ENCODE measurements at places on chromosomes 11 and 22.

- no peak for DNase-seq
Measured at GRCh38 chr11:67274768-67275605, 8.7 kb downstream of the GRK2 start.

- peak; percentile 60 for DNase-seq
Measured at GRCh38 chr11:14358729-14359439, at the start of gene RRAS2. TSS of gene RRAS2 (minus strand) at chr11:14359183. CDS start at chr11:14358870, 313 bp downstream.

DNA sequence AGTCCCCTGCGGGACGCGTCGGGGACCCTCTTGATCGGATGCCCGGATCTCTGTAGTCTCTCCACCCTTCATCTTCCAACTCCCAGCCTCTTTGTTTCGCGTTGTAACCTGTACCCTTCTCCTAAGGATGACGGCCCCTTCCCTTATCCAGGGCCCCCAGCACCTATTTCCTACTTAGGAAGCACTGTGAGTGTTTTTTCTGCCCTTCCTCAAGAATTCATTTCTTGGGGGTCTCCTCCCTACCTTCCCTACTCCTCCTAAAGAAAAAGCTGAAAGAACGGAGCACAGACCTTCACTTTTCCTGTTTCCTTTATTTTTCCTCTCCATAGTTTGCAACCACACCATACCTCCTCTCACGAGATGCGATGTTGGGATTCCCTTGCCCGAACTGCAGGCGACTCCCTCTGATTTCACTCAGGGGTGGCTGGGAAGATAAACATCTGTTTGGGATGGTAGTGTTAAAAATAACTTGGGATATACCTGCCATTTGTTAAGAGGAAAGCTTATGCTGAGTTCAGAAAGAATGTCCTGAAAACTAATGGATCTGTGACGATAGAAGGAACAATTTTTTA, 593 bp downstream of the FAM118B start:
- DNase-seq = no peak

DNA sequence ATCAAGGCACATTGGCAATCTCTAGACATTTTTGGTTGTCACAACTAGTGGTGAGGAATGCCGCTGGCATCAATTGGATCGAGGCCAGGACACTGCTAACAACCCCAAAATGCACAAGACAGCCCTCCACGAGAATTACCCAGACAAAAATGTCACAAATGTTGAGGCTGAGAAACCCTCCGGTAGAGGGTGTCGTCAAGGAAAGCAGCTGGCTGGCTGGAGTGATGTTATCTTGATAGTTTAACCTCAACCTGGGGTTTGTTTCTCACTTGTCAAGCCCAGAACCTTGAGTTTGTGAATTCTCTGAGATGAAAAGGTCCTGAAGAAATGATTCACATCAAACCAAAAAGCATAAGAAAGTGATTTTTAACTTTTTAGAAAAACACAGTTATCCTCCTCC, 21.1 kb upstream of the TMPRSS13 start:
- DNase-seq = no peak

GRCh38 chr22:38731703-38732161, 24.1 kb downstream of the SUN2 start:
- no peak for DNase-seq

DNA sequence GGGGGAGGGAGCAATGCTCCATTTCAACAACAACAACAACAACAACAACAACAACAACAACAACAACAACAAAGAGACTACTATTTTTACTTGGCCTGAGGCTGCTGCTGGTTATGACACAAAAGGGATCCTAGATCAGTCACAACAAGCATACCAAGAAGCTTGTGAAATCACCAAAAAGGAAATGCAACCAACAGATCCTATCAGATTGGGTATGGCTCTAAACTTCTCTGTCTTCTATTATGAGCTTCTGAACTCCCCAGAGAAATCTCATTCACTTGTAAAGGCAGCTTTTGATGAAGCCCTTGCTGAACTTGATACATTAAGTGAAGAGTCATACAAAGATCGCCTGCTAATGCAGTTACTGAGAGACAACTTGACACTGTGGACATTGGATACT, 10.5 kb upstream of the MS4A2 start:
- no peak for DNase-seq

DNA sequence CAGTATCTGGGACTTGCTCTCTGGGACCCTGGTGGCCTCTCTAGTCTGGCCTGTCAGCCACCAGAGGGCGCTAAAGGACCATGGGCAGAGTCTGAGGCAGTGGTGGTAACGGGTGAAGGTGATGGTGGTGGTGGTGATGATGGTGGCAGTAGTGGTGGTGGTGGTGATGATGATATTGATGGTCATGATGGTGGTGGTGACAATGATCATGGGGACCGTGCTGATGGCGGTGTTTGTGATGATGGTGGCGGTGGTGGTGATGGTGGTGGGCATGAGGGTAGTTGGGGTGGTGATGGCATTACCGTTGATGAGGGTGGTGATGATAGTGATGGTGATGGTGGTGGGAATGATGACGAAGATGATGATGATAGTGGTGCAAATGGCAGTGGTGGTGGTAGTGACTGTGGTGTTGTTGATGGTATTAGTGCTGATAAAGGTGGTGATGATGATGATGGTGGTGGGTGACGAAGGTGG, 16.0 kb downstream of the TRPM5 start:
- peak; percentile 44 for DNase-seq

DNA sequence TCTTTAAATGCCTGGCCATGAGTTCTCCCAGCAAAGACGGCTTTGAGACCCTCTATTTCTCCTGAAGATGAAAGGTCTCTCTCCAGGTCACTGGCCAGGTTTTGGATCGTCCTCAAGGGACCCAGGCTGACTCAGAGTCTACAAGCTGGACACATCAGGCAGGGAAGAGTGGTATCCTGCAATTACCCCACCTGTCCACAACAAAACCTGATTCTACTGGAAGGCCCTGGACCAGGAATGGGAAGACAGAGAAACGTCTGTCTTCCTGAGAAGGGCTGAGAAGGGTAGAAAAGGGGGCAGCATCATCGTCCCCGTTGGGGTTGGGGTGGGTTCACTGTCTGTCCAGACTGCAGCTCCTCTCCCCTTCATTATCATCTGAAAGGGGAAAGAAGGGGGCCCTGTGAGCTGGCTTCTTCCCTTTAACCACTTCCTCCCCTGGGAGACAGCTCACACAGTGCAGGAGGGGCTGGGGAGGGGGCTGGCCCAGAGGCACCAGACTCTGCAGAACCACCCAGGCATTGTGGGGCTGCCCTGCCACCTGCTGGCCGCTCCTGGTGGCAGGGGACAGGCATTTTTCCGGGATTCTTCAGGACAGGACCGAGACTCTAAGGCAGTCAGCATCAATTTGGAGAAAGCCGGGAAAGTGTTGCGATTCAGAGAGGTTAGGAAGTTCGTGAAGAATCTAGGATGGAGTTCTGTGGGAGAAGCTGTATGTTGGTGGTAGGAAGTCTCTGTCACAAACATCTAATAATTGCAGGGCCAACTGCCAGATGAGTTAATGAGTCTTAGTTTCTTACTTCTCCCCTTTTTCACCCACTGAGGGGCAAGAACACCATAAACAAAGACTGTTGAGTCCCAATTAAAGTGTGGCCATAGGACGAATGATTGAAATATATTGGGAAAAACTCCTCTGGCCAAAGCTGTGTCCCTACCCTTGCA, 57.6 kb downstream of the SYN3 start:
- DNase-seq = no peak

GRCh38 chr22:33555814-33556522, 364.3 kb downstream of the LARGE1 start:
- no peak for DNase-seq

- no peak for DNase-seq
Measured at GRCh38 chr11:126133901-126134300, 71.2 kb upstream of the CDON start.

DNA sequence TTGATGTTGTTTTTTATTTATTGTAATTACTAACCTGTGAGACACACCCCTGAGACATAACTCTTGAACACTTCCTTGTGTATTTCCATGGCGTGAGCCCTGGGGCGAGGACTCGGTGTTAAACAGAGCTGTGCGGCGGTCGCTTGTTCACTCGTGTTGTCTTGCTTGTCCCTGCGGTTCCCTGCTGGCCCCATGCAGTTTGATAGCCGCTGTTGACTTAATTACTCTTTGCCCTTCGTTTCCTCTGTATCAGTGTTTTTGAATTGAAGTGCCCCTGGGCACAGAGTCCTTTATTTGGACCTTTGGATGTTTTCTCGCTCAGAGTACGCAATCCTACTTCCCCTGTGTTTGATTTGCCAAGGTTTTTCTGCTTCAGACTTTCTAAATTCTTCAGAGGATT, 52.7 kb downstream of the TBC1D22A start:
- no peak for DNase-seq
